ENCODE measurements at places on chromosomes 3 and 15.

- no peak for DNase-seq
Observed at GRCh38 chr15:38674448-38674847, 109.8 kb upstream of the RASGRP1 start.

DNA sequence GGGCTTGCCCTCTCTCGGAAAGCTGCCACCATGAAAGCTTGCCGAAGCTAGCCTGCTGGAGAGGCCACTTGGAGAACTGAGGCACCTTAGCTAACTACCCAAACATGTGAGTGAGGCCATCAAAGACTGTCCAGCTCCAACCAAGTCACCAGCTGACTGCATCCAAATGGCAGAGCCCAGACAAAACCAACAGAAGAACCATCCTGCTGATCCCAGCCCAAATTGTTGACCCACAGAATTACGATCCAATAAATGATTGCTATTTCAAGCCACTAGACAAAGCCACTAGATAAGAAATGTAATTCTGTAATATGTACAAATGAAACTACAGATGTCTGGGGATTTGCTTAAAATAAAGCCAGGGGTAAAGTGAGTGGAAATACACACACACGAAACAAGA is 109.8 kb upstream of the TRPM1 start:
- no peak for DNase-seq

DNA sequence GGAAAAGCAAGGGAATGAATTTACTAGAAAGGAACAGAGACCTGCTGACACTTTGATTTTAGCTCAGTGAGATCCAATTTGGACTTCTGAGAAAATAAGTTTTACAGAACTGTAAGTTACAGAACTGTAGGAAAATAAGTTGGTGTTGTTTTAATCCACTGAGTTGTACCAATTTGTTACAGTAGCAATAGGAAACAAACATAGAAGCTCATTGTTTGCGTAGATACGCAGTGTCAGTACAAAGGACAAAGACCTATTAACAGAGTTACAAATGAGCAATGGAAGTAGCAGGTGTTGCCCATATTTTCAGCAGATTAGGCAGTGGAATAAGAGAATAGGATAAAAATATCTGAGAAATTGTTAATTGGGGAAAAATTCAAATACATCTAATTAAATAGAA is 385.8 kb upstream of the CNTN6 start:
- DNase-seq = no peak

DNA sequence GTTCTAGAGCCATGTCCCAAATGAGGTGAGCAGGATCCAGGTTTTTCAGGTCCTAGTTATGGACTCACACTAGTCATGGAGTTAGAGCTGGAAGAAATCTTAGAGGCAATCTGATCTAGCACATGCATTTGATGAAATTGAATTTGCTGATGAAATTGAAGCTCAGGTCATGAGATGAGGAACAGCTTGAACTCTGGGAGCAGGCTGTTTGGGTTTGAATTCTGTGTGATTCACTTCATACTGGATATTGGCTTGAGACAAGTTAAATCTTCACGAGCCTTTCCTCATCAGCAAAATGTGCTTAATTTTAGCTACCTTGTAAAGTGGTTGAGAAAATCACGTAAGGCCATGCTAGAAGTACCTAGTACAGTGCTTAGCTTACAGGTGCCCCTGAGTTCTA is 33.5 kb upstream of the PARL start:
- no peak for DNase-seq

- no peak for DNase-seq
Observed at GRCh38 chr15:63492541-63493077, 11.8 kb upstream of the USP3 start.

GRCh38 chr3:185059766-185060165 is 93.1 kb downstream of the C3orf70 start:
- DNase-seq = no peak

DNA sequence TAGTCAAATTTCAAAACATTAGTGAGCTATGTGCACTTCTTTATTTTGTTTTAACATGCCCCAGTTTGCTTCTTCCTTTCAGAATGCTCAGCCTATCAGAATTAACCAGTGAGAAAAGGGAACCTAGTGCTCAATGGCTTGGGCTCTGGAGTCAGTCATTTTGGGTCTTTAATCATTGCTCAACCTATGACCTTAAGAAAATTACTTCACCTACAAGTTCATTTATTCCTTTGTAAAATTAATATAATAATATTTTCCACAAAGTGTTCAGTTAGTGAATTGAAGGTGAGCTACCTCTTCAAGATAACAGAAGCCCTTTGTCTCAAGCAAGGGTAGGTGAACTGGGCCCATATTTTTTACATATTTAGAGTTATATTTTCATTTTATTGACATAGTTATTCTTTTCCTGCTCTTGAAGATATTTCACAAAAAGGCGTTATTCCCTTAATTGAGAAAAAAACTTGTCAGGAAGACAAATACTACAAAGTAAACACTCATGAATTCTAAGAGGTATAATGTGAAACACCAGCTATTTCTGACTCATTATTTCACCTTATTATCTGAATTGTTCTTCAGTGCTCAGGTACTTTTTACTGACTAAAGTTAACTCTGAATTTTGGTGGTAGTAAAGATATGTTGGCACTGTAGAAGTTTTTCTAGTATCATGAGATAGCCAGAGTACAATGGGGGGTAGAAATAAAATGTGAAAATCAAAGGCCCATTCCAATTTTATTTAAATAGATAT is 415.5 kb downstream of the NAALADL2 start:
- no peak for DNase-seq

GRCh38 chr15:95836536-95836935 is 494.0 kb upstream of the NR2F2 start:
- no peak for DNase-seq

DNA sequence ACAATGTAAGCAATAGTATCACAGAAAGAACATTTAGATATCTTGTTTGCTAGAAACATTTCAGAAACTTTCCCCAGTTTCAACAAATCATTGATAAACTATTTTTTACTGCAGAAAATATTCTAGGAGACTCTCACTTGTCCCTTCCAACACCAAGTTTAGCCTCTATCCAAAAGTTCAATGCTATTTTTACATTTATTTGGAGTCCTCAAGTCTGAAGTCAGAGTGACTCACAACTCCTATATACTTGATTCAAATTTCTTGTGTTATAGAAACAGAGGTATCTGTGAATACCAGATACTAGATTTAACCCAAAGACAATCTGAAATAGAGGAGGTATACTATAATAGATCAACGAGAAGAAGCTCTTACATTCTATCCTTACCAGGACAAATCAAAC is 49.6 kb downstream of the RFX7 start:
- no peak for DNase-seq

DNA sequence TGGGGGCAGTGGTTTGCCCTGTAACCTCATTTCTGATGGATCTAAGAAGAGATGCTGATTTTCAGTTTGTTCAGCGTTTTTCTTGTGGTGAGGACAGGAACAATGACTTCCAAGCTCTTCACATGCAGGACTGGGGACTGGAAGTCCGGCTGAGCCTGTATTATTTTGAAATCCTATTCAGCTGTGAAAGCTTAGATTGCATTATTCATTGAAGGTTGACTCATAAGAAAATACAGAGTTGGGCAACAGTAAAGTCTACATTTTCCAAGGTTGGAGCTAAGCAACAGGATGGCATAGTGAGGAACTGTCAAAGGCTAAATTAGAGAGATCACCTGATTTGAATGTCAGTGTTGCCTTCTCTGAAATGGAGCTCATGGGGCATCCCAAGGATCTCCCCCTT is 230.9 kb upstream of the FEZF2 start:
- DNase-seq = no peak

- DNase-seq = no peak
Observed at GRCh38 chr15:41536866-41537265, 7.2 kb downstream of the RPAP1 start.

DNA sequence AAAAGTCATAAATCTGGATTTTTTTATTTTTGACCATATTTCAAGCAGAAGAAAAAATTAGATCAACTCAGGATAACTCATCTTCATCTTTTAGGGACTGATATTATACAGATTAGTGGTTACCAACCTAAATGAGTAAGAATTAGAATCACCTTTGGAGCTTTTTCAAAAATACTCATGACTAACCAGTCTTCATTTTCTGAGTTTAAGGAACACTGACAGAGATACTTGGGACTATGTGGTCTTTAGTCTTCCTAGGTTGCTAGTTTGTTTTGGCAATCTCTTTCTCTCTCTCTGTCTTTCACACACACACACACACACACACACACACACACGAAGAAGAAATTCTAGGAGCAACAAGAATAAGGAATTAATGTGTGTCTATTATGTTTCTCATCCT is 50.1 kb downstream of the TMOD3 start:
- DNase-seq = no peak

DNA sequence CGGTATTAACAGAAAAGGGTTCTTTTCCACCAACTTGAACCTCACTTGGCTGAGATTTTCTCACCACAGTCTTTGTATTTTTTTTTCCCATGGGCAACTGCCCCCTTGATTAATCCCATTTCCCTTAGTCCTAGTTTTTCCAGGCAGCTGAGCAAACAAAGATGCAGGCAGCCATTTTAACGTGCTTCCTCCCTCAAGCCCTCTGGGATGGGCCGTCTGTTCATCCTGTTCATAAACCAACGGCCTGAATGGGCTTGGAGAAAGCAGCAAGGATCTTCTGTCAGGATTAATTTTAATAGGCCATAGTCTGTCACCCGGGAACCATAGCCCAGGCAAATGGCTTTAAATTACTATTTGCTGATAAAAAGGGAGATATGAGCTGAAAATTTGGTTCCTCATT is 10.4 kb upstream of the POLR2M start:
- no peak for DNase-seq

- no peak for DNase-seq
Observed at GRCh38 chr15:57343048-57343447, 33.3 kb upstream of the CGNL1 start.

GRCh38 chr15:22227411-22228100 is 147.2 kb downstream of the OR4M2 start:
- DNase-seq = no peak

All from uterus (tissue), 4 donors.